ENCODE measurements at places on chromosomes 3 and 15.
A peak's percentile ranks its signal among the peaks of the same experiment; 100 is the strongest.

- no peak for DNase-seq
Observed at GRCh38 chr15:48085591-48085930, 35.2 kb upstream of the SLC24A5 start.

- DNase-seq, result no peak
Observed at GRCh38 chr3:197809356-197810020, 18.4 kb downstream of the LRCH3 start.

DNA sequence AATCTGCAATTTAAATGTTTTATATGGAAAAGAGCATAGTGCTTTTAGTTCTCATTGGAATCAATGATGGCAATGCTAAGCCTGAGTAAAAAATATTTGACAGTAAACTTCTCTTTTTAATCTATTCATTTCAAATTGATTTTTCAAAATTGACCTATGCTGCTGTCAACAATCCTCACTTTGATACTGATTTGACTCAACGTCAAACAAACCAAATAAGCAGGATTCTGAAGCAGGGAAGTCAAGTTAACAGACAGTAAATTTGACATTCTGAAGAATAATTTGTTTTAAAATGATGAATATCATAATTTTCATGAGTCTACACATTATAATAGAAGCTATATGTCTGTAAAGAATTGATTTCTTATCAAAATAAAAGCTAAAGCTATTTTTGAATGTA is 1053.1 kb downstream of the DIPK2A start:
- no peak for DNase-seq

DNA sequence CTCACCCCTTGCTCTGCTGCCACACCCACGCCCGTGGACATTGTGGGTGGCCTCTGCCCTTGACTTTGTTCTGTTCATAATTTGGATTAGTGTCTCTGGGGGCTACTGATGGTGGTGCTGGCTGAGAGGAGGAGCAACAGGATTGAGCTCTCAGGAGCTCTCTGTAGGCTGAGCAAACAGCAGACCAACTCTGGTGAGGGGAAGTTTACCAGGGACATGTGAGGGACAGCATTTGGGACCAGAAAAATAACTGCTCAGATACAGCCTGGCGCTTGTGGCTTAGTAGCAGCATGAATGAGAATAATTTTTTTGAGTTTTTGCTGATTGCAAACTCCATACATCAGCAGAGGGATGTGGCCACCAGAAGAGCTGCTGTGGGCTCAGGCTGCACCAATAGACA is 14.8 kb downstream of the PPCDC start:
- DNase-seq, result no peak

DNA sequence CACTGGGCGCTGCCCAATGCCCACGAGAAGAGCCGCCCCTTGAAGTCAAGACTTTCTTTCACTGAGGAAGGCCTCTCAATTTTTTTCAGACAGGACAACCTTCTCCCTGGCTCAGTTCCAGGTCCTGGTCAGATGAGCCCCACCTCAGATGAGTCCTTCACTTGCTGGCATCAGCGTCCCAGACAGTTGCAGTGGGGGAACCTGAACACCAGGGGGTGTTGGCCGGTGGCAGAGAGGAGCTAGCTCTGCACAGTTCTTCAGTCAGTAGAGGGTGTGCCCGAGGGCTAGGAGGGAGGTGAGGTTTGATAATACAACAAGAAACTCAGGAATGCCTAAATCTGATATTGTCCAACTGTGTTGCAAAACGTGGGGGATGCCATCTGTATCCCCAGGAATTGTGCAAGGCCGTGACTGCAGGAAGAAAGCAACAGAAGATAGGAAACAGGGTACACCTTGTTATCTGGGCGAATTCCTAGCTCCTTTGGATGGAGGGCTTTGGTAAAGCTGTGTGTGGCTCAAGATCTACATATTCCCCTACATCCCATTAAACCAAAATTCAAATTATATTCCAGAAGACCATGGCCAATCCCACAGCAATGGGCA is 34.3 kb downstream of the CCR3 start:
- no peak for DNase-seq

- DNase-seq, result no peak
Observed at GRCh38 chr3:24640330-24640877, 145.8 kb upstream of the THRB start.

GRCh38 chr3:112005091-112005672 is 6.5 kb downstream of the TAGLN3 start:
- DNase-seq, result no peak

DNA sequence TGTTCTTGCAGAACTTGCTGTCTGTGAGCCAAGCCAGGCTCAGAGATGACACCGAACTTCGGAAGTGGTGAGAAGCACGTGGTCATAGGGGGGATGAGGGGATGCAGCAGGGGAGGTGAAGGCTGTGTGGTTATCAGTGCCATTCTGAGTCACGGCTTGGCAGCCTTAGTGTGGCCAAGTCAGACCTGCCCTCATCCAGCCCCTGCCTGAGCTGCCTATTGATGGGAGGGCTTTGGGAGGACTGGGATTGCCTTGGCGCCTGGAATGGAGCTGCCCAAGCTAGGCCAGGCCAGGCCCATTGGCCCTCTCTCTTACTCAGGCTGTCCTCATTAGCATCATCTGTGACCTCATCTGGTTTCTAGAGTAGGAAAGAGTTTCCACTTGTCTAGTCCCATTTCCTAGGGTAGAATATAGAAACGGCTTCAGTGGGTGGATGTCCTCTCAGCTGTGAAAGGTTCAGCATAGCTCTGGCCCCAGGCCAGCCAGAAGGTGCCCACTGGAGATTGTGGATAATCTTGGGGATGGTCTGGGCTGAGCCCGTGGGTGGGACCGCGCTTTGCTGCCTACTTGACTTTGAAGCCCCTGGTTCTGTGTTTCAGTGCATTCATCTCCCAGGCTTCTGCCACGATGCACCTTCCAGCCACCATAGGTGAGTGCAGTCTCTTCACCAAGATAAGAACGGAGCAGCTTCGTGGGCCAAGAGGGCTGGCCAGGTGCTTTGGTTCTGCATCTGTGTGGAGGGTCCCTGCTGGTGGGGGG is 7.2 kb downstream of the FAH start:
- no peak for DNase-seq

DNA sequence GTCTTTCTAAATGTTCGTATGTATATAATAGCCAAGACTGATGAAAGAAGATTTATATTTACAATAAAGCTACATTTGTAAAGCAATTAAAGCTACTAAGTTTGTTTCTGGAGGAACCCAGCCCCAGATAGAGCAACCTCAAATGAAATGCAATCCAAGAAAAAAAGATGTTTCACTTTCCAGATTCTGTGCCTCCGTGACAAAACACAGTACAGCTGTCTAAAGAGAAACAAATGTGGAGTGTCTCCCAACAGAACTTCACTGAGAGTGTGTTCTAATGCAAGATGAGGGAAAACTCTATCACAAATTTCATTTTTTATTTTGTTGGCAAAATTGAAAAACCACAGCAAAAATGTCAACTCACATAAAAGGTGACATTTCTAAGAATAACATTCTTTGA is 317.0 kb downstream of the OCA2 start:
- no peak for DNase-seq

GRCh38 chr3:143307613-143308183 is 188.1 kb downstream of the CHST2 start:
- no peak for DNase-seq

- DNase-seq, result no peak
Observed at GRCh38 chr15:33094336-33094735, 100.2 kb downstream of the FMN1 start.

GRCh38 chr3:177282119-177282655 is 84.9 kb upstream of the TBL1XR1 start:
- DNase-seq, result no peak

GRCh38 chr3:77380136-77380535 is 340.2 kb downstream of the ROBO2 start:
- DNase-seq, result no peak

GRCh38 chr3:123337948-123338619 is 110.8 kb downstream of the ADCY5 start:
- DNase-seq, result peak; percentile 69

DNA sequence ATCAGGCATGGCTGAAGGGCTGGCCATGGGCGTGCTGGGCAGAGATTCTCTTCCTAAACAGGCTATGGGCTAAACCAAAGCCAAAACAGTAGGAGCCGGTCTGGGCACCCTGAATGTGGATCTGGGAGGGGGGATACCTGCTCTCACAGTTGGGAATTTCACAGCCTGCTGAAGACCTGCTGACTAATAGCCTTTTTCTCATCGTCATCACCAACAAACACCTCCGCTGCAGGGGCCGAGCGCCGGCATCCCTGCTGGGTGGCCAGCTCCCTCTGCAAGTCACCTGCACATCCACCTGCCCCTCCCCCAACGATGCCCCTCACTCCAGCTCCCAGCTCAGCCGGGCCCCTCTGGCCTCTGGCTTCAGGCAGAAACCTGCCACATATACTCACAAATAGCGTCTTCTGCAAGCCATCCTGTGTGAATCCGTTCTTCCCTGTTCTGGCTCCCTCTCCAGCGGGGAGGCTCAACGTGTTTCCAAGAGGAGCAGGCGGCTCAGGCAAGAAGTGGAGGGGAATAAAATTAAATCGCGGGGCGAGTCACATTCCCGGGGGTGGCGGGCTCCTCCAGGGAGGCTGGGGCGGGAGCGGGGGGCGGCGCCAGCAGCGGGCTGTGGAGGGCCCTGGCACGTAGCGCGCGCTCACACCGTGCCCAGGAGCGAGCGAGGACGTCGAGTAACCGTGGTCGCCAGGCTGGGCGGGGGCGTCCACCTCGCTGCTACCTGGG is 466 bp downstream of the IQSEC1 start:
- peak; percentile 72 for DNase-seq

DNA sequence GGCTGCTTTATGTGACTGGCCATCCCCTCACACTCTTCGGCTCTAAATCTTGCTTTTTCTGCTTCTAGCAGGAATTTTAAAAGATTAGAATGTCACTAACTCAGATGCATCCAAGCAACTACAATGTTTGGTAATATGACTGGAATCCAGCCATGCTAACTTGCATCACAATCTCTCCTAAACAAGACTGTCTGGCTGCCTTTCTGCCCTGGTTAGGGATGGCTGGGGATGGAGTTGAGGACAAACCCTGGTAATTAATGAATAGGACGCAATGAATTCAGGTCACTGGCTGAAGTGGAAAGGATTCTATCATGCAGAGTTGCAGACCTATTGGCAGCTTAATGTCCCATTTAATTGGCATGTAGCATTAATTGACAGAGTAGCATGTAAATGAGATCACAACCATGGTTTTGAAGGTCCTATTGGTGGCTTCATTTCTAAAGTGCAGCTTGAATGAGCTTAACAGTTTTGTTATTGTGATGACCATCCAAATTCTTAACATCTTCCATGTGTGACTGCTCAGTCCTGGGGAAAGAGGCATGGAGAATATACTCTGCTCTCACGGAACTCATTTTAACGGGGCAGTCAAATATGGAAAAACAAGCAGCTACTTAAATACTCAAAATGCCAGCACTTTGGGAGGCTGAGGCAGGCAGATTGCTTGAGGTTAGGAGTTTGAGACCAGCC is 21.7 kb downstream of the NMNAT3 start:
- DNase-seq, result no peak

GRCh38 chr3:42269647-42270046 is 3.7 kb upstream of the CCK start:
- no peak for DNase-seq

GRCh38 chr3:50258029-50258680 is 10.8 kb upstream of the SEMA3B start:
- no peak for DNase-seq

DNA sequence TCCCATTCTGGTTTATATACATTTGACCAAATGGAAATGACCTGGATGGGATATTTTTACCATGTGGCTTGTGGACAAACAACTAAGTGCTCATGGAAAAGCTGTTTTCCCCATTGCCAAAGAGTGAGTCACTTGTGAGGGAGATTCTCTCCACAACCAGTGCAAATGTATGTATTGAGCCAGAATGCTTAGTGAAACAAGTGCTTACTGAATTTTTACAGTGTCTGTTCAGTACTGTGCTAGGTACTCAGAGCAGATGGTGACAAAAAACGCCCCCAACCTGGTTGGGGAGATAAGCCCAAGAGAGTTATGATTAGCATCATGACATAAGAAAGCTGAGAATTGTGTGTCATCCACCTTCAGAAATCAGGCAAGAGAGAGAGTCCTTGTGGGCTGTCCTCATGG is 2.3 kb downstream of the CHP1 start:
- DNase-seq, result no peak

DNA sequence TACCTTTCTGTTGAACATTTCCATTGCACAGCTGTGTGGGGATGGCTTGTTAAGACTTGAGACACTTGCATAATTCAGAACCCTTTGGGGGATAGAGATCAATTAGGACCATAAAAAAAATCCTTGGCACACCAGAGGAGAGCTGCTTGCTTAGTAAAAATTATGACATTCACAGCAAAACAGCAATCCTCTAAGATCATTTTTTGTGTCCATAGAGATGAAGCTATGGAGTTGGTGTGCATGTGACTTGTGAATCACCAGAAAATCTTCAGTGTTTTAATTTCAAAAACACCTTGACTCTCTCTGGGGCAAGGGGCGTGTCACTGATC is 7.7 kb downstream of the COL8A1 start:
- no peak for DNase-seq

DNA sequence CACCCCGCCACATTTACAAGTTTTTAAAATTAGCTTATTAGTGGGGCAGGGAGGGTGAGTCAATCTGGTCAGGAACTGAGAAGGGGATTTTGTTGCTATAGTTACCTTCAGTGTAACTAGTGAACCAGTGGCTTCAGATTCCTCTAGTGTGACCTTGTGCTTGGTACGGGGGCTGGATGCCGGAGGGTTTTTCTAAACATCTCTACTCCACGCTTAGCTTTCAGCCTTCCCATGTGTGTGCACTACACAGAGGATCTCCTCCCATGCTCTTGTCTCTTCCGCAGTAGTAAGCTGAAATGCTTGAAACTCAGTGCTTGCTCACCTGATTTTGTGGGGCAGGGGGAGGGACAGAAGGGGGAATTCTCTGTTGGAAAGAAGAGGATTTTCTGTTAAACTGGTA is 67.9 kb upstream of the AKAP13 start:
- no peak for DNase-seq

- no peak for DNase-seq
Observed at GRCh38 chr3:28171962-28172361, 69.5 kb upstream of the CMC1 start.

- no peak for DNase-seq
Observed at GRCh38 chr3:102531686-102532085, 96.9 kb downstream of the ZPLD1 start.

- no peak for DNase-seq
Observed at GRCh38 chr3:166071-166470, 30.5 kb upstream of the CHL1 start.
